Activated CD8-positive, alpha-beta memory T cell treated with anti-CD3 and anti-CD28 coated beads for 24 hours (primary cell): ENCODE measurements at places on chromosomes 7 and 10.

GRCh38 chr7:14065286-14065685 lies 75.8 kb upstream of the ETV1 start:
- DNase-seq, result no peak

- no peak for DNase-seq
These were observed 99.2 kb downstream of the ATXN7L1 start for GRCh38 chr7:105776986-105777910.

DNA sequence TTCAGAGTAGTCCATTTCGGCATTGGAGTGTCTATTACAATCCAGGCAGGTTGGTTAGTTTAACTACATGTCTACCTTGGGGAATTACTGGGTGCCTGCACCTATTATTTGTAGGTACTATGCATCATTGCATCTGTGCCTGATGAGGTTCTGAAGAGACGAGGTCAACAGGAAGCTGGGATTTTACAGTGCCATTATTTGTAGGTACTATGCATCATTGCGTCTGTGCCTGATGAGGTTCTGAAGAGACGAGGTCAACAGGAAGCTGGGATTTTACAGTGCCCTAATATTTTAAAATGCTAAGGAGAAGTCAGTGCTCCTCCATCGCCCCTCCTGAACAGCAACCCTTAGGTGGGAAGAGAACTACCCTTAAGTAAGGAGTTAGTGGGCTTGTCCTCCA lies 41.7 kb downstream of the NPY start:
- no peak for DNase-seq

DNA sequence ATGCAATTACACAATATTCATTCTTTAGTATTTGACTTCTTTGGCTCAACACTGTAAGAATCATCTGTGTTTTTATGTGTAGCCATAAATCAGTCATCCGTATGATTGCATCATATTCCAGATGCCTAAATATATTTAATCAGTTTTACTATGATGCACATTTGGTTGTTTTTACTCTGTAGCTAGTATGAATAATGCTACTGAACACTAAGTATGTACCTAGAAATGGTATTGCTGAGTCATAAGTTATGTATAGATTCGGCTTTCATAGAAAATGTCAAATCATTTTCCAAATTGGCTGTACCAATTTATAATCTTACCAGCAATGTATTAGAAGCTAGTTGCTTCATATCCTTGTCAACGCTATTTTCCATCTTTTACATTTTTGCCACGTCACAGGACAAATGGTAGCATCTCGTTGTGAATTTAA lies 197.3 kb upstream of the PLXNA4 start:
- no peak for DNase-seq

GRCh38 chr7:137151041-137151689 lies 192.4 kb downstream of the PTN start:
- no peak for DNase-seq

DNA sequence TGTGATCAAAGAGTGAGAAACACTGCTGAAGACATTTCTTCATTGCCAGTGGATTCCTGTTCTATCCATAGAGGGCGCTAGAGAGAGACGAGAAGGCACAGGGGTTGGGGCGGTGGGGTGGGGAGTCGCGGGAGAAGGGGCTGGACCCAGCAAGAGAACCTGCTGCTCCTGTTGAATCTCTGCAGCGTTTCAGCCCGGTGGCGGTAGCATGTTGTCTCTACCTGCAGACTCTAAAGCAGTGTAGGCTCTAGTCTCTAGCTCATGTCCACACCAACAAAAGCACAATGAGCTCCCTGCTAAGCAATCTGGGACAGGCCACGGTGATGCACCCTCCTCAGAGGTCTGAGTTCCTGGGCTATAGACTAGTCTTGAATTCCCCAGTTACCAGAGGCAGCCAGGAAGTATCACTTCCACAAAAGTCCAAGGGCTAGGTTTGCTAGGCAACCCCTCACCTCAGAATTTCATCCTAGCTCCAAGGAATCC lies 167.7 kb downstream of the DGKB start:
- no peak for DNase-seq

GRCh38 chr10:128629111-128630096 lies 503.2 kb upstream of the MKI67 start:
- no peak for DNase-seq

GRCh38 chr10:46232084-46232483 lies 54.7 kb upstream of the ANTXRL start:
- DNase-seq, result peak; percentile 49

- DNase-seq, result no peak
These were observed 66.1 kb upstream of the AGBL3 start for GRCh38 chr7:134920026-134920753.

GRCh38 chr7:51046482-51046881 lies 263.8 kb upstream of the GRB10 start:
- DNase-seq, result no peak

- no peak for DNase-seq
These were observed 226.0 kb downstream of the SORCS1 start for GRCh38 chr10:106938513-106938912.

- no peak for DNase-seq
These were observed 138.9 kb downstream of the ADK start for GRCh38 chr10:74289951-74290350.

GRCh38 chr10:48943096-48943495 lies 3.5 kb upstream of the LRRC18 start:
- peak; percentile 7 for DNase-seq

DNA sequence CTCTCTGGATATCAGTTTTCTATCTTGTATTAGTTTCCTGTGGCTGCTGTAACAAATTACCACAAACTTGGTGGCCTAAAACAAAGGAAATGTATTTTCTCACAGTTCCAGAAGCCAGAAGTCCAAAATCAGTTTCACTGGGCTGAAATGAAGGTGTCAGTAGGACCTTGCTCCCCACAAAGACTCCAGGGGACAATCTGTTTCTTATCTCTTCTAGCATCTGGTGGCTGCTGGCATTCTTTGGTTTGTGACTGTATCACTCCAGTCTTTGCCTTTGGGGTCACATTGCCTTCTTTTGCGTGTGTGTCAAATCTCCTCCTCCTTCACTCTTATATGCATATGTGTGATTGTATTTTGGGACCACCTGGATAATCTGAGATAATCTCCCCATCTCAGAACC lies 153.0 kb upstream of the PRPS1L1 start:
- DNase-seq, result no peak

DNA sequence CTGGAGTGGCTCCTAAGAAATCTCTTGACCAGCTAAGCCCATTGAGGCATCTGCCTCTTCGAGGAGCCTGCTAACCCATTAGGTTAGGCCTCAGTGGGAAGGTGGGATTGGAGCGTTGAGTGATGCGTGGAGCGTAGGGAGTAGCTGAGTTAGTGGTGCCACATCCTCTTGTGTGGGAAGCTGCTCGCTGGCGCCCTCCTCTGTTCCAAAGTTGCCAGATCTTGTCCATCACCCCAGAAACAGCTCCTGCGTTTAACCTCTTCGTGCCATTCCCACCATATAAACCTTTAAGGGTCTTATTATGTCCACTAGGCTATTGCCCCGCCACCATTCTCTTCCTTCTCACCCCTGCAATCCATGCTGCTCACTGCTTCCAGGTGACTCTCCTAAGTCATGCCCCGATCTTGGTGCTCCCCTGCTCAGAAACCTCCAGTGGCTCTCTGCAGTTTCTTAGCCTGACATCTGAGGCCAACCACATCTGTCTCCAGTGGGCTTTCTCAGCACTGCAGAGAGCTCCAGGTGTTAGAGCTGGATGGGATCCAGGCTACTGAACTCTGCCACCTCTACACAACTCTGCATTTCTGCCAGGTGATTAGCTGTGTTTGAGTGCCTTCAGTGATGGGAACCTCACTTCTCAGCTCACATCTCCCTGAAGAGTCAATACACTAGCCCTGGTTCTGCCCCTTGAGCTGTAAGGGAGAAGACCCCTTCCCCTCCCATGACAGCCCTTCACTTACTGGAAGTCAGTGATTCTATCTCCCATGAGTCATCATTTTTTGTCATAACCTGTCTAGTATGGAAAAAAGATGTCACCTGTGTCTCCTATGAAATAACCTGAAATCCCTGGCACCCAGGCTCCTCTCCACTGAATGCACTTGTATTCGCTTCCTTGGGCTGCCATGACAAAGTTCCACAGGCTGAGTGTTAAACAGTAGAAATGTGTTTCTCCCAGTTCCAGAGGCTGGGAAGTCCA lies 65.0 kb upstream of the FGFR2 start:
- no peak for DNase-seq

DNA sequence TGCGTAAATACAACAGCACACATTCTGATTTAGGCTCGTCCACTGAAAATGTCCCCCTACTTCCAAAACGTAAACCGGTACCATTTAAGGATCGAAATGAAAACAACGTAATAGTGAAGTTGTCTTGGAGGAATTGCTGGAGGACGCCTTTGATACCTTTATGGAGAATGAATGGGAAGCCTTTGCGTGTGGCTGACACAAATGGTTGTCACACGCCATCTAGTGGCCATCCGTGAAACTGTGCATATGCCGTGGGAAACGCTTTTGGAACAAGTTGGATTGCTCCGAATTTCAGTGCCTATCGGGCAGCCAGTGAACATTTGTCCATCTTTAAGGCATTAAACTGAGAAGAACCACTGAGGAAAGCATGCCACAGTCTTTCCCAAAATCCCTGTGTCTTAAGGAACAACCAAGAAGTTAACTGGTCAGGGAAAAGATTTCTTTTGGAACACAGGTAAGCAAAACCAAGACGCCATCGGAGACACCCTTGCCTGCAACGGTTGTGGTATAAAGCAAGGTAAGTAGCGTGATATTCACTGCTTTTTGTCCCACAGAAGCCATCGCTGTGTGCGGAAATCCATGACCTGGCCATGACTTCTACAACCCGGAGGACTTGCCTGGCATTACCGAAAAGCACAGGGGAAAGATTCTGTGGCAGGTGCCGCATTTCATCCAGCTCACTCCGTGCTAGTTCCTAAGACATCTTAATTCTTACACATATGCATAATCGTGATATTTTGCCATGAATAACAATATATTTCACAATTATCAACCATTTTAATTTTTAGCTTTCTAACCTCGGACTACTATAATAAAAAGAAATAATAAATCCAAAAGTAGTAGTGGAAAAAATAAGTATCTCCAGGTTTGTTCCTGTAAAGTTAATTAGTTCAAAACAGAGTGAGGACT lies 100.6 kb downstream of the FAM204A start:
- peak; percentile 87 for DNase-seq

DNA sequence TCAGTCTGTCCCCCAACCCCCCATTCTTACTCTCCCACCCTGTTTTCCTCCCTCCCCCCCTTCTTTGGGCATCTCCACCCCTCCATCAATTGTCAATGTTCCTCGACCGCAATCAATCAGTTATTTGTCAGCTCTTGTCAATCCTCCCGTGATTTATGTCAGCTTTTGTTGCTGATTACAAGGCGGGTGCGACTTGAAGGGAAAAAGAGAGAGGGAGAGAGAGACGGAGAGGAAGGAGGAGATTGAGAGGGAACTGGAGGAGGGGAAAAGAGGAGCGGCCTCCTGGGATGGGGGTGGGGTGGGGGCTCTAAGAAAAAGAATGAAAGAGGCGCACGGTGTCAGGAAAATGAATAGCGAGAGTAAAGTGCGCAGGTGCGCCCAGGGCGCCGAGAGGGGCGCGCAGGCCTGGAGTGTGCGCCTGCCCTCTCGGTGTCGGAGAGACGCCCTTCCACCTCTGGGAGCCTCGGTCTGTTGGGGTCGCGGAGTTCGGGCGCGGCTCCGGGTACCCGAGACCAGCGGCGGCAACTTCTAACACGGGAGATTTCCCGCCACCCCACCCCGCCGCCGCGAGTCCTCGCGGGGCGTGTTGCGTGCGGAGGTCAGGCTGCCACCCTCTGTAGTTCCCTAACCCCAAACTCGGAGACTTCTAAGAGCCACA lies 1.1 kb upstream of the ZNF503 start:
- no peak for DNase-seq

GRCh38 chr7:112103246-112103645 lies 103.0 kb downstream of the DOCK4 start:
- no peak for DNase-seq
